Activated T-helper 2 cell treated with anti-CD3 and anti-CD28 coated beads, Interferon-gamma antibody, Interleukin-2, Interleukin-4, amounts not matched to agents 10 μg/mL and 5 μg/mL and 100 μg/mL, durations not matched to agents 14 hours and 24 hours and 36 hours (primary cell): ENCODE measurements at places on chromosomes 12 and 14. TPM values are rescaled to one million over a fixed set of nuclear protein-coding genes. Genes with fewer than 3 reads are reported as not detected.

- H3K27ac ChIP-seq = no peak overlapping the region
- no peaks in the 10 kb centered on the region for H3K36me3 ChIP-seq
- peaks cover 6% of the 10 kb centered on the region for H3K4me1 ChIP-seq
- no peak overlapping the region for H3K4me3 ChIP-seq
- peaks cover 40% of the 10 kb centered on the region for H3K27me3 ChIP-seq
These were observed 8.4 kb downstream of the KRT3 start for GRCh38 chr12:52787324-52788191.

GRCh38 chr12:50979369-50980052 is 27.2 kb downstream of the HIGD1C start:
- H3K4me3 ChIP-seq = no peak overlapping the region
- no peaks in the 10 kb centered on the region for H3K27me3 ChIP-seq
- peaks cover 53% of the 10 kb centered on the region for H3K36me3 ChIP-seq
- H3K4me1 ChIP-seq = peaks cover 25% of the 10 kb centered on the region

DNA sequence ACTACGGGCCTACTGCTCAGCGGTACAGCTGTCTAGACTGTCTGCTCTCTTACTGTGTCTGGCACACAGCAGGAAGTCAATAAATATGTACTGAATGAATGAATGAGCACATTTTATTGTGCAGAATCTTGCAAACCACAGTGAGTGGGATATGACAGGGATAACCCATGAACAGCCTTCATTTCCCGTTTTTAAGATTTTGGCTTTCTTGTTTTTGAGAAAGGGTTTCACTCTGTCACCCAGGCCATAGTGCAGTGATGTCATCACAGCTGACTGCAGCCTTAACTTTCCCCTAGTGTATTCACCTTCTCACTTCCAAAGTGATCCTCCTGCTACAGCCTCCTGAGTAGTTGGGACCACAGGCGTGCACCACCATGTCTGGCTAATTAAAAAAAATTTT is 203.1 kb downstream of the AEBP2 start:
- H3K4me1 ChIP-seq = no peaks in the 10 kb centered on the region
- H3K27me3 ChIP-seq = no peaks in the 10 kb centered on the region
- H3K27ac ChIP-seq = no peak overlapping the region
- H3K4me3 ChIP-seq = no peak overlapping the region
- no peak for DNase-seq

GRCh38 chr12:40105515-40106201 is at the start of gene SLC2A13:
SLC2A13 (minus strand) TSS chr12:40106081; CDS start chr12:40105808, 273 bp downstream.
- H3K4me3 ChIP-seq = peak within 1 kb of the TSS; percentile 77
- no peaks in the 10 kb centered on the region for H3K36me3 ChIP-seq
- no peak within 1 kb of the TSS for H3K27ac ChIP-seq
- H3K27me3 ChIP-seq = peaks cover 33% of the 10 kb centered on the region

DNA sequence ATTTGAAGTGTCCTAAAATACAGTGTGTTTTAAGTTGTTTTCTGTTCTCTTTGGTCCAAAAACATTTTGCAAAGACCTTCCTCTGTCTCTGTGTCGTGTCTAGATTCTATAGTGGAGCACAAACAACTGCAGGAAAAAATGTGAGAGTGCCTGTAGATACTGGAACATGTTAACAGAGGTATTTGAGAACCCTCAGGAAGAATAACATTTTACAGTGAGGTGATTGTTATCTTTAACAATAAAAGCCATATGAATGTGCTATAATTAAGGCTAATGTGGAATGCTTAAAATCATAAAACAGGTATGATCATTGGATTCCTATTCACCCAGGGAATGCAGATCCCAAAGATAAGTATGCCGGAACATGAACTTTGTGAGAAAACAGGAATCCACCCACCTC is 98.0 kb downstream of the SAMD4A start:
- no peak for DNase-seq
- H3K27me3 ChIP-seq = peaks cover 39% of the 10 kb centered on the region
- H3K4me1 ChIP-seq = peaks cover 14% of the 10 kb centered on the region
- H3K36me3 ChIP-seq = no peaks in the 10 kb centered on the region
- H3K27ac ChIP-seq = no peak overlapping the region

DNA sequence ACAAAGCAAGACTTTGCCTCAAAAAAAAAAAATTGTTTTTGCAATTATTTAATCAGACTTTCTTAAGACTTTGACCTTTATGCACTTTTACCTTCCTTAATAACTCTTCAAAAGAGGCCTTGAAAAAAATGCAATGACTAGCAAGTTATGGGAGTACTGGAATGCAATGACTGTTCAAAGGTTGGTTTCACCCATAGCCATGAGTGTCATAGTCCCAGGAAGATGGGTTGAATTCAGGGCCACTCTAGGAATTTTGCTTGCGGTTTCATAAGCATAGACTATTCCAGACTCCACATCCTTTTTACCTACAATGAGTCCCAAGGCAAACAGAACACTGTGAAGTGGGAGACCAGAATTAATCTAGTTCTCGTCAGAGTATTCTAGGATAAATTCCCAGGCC is 29.4 kb upstream of the DENND5B start:
- peaks cover 1% of the 10 kb centered on the region for H3K27me3 ChIP-seq
- DNase-seq = no peak
- H3K4me1 ChIP-seq = peaks cover 3% of the 10 kb centered on the region

DNA sequence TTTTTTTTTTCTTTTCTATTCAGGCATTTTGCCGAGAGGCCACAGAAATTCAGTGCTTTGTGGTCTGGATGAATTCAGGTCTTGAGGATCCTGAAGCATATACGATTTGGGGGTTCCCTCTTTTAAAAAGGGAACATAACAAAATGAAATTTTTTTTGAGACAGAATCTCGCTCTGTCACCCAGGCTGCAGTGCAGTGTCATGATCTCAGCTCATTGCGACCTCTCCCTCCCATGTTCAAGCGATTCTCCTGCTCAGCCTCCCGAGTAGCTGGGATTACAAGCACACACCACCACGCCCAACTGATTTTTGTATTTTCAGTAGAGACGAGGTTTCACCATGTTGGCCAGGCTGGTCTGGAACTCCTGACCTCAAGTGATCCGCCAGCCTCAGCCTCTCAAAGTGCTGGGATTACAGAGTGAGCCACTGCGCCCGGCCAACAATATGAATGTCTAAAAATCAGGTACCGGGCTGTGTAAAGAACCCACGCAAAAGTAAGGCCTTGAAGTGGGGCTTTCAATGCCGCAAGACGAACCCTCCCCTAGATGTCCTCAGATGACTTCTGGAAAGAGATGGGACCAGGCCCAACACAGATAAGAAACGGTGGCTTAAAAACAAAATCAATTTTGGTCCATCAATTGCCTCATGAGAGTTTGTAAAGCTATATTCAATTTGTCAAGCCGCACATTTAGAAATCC is 30.0 kb downstream of the TESC start:
- H3K27ac ChIP-seq = no peak overlapping the region
- H3K4me3 ChIP-seq = no peak overlapping the region
- H3K36me3 ChIP-seq = peaks cover 6% of the 10 kb centered on the region
- no peaks in the 10 kb centered on the region for H3K27me3 ChIP-seq
- H3K4me1 ChIP-seq = peaks cover 16% of the 10 kb centered on the region

GRCh38 chr12:54051026-54051842 is 2.4 kb upstream of the HOXC4 start:
- no peaks in the 10 kb centered on the region for H3K36me3 ChIP-seq
- H3K4me1 ChIP-seq = peaks cover 18% of the 10 kb centered on the region
- peaks cover 88% of the 10 kb centered on the region for H3K27me3 ChIP-seq
- no peak overlapping the region for H3K27ac ChIP-seq

DNA sequence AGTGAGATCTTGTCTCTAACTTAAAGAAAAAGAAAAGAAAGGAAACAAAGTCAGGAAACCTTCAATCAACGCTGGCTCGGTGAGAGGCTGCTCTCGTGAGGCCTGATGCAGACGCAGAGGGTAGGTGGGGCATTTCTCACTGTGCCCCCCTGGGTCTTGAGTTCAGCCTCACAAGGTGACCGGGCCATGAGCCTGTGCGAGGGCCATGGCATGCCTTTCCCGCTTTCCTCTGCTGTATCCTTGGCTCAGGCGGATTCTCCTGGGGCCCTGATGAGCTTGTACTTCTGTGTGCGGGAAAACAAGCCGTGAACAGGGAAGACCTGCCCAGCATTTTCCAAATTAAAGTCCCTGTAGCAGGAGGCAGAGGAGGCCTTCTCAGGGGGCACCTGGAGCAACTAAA is 20.2 kb downstream of the ADGRD1 start:
- H3K4me1 ChIP-seq = no peaks in the 10 kb centered on the region
- DNase-seq = no peak
- H3K4me3 ChIP-seq = no peak overlapping the region
- H3K27me3 ChIP-seq = peaks cover under 1% of the 10 kb centered on the region
- no peaks in the 10 kb centered on the region for H3K36me3 ChIP-seq

DNA sequence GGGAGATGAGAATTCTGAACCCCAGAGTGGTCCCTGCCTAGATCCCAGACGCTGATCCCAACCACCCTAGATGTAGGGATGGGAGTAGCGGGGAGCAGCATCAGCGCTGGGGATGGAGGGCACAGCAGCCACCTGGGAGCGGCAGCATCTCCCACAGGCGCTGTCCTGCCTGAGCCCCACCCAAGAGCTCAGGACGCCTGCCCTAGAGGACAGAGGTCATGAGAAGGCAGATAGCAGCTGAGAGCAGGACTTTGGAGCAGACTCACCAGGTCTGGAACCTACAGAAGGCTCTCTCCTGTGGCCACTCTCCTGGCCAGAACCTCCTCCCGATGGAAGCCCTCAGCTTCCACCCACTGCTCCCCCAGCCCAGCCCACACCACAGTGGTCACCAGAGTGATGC is 7.2 kb downstream of the CCDC85C start:
- H3K4me3 ChIP-seq = no peak overlapping the region
- H3K36me3 ChIP-seq = no peaks in the 10 kb centered on the region
- H3K27me3 ChIP-seq = no peaks in the 10 kb centered on the region
- DNase-seq = no peak
- peaks cover 16% of the 10 kb centered on the region for H3K4me1 ChIP-seq

DNA sequence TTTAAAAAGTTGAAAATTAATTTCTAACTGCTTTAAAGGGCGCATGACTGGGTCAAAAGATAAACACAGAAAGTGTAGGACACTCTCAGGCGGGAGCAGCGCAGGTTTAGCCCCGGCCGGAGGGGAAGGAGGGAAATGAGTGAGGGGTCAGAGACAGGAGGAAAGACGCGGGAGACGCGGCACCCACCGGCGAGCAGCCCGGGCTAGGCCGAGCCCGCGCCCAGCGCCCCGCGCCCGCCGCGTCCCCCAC is 591 bp downstream of the GXYLT1 start:
- peak overlapping the region; percentile 92 for H3K4me3 ChIP-seq
- H3K36me3 ChIP-seq = peaks cover 3% of the 10 kb centered on the region
- DNase-seq = no peak
- H3K4me1 ChIP-seq = peaks cover 32% of the 10 kb centered on the region

DNA sequence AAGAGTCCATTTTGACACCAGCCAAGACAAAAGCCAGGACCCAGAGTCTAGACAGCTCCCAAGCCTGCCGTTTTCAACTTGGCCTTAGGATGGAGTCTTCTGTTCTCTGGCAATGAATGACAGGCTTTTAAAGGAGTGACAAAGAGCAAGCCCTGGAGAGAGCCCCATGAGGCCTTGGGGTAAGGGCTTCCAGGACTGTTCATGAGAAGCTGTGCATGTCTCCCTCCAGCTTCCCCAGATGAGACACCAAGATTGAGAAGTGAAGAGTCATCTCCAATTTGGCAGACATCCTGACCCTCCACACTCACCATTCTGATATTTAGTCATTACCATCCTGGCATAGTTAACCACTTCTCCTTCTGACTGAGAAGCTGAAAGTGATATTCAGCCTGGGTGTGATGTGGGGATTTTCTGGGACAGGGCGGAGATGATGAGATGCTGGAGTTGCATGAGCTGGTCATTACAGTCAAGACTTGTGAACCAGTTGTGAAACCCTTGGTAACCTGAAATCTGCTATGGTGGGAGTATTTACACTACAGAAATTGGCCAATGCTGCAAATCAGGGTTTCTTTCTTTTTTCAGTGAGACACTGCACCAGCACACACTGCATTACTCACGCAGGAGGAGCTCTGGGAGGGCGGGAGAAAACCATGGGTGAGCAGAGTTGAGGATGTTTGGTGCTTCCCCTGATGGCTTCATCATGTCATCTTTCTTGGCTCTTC is 77.8 kb downstream of the VCPKMT start:
- peak overlapping the region; percentile 68 for H3K4me3 ChIP-seq
- peak; percentile 58 for DNase-seq
- H3K4me1 ChIP-seq = peaks cover 48% of the 10 kb centered on the region
- peaks cover 39% of the 10 kb centered on the region for H3K36me3 ChIP-seq
- no peaks in the 10 kb centered on the region for H3K27me3 ChIP-seq

- H3K4me3 ChIP-seq = peak overlapping the region; percentile 37
- peak overlapping the region; percentile 87 for H3K27ac ChIP-seq
- DNase-seq = peak; percentile 67
- no peaks in the 10 kb centered on the region for H3K27me3 ChIP-seq
- no peaks in the 10 kb centered on the region for H3K36me3 ChIP-seq
- peaks cover 57% of the 10 kb centered on the region for H3K4me1 ChIP-seq
These were observed 18.9 kb downstream of the MNAT1 start for GRCh38 chr14:60753264-60754119.

DNA sequence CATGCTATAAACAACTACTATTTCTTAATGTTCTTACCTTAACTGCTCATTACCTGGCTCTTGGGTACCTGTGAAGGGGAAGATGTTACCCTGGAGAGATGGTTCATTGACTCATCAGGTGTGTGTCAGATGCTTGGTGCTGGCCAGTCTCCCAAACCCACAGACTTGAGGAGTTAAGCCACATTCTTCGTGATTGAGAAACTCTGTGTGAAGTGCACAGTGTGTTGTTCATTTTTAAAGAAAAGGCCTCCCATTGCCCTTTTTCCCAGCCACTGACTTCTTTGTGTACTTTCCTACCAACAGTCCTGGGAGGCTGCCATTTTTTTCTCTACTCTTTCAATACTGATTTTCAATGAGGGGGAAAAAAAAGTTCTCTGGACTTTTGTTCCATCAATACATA is 3.2 kb downstream of the MGST1 start:
- H3K4me3 ChIP-seq = no peak overlapping the region
- no peaks in the 10 kb centered on the region for H3K36me3 ChIP-seq
- H3K4me1 ChIP-seq = peaks cover 1% of the 10 kb centered on the region
- no peak overlapping the region for H3K27ac ChIP-seq
- no peak for DNase-seq
- peaks cover 3% of the 10 kb centered on the region for H3K27me3 ChIP-seq

DNA sequence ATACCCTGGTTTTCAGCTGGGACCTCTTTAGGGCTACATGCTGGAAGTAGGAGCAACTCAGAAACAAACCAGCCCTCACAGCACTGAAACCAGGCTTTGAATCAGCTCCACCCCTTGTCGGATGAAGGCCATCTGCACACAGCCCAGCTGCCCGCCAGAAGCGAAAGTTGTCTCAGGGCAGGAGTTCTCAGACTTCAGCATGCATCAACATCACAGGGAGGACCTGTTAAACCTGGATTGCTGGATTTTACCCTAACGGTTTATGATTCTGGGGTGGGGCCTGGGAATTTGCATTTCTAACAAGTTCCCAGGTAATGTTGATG is 10.9 kb downstream of the SYNDIG1L start:
- H3K36me3 ChIP-seq = no peaks in the 10 kb centered on the region
- H3K4me3 ChIP-seq = no peak overlapping the region
- peaks cover 7% of the 10 kb centered on the region for H3K27me3 ChIP-seq
- H3K4me1 ChIP-seq = no peaks in the 10 kb centered on the region
- H3K27ac ChIP-seq = no peak overlapping the region

GRCh38 chr14:52259434-52259833 is 8.1 kb upstream of the PTGDR start:
- H3K27ac ChIP-seq = no peak overlapping the region
- peaks cover 20% of the 10 kb centered on the region for H3K27me3 ChIP-seq
- H3K4me3 ChIP-seq = no peak overlapping the region
- H3K36me3 ChIP-seq = no peaks in the 10 kb centered on the region

Gene PIK3C2G
- not detected in 2 replicates for total RNA-seq

Gene CAPRIN2
- 13.5 and 14.2 TPM in 2 replicates for total RNA-seq

Gene SERPINA9
- total RNA-seq = not detected in 2 replicates

Gene KRT79
- not detected in 2 replicates for total RNA-seq

Gene PRB3
- total RNA-seq = not detected in 2 replicates

Gene DLGAP5
- total RNA-seq = 41.9 and 46.0 TPM in 2 replicates

Gene SMCO2
- 1.3 and 1.4 TPM in 2 replicates for total RNA-seq

Gene KRT8
- total RNA-seq = 0.18 and 0.25 TPM in 2 replicates
